AG10803 (cell line): ENCODE measurements at places on chromosomes 13 and 19.

GRCh38 chr13:32165796-32166195 is 134.2 kb downstream of the FRY start:
- peak; percentile 45 for DNase-seq

- peak; percentile 16 for DNase-seq
These were observed 483.2 kb downstream of the EFNB2 start for GRCh38 chr13:106052200-106052767.

GRCh38 chr19:29881386-29881785 is 60.7 kb upstream of the URI1 start:
- DNase-seq: peak; percentile 58

- no peak for DNase-seq
These were observed 5.9 kb upstream of the MATK start for GRCh38 chr19:3792114-3792513.

GRCh38 chr19:1747285-1748114 is 5.8 kb upstream of the ONECUT3 start:
- DNase-seq: peak; percentile 65

- DNase-seq: no peak
These were observed 126.8 kb downstream of the UQCRFS1 start for GRCh38 chr19:29086182-29086581.

- DNase-seq: no peak
These were observed 30.9 kb downstream of the SERP2 start for GRCh38 chr13:44404261-44405132.

- peak; percentile 43 for DNase-seq
These were observed 9.5 kb upstream of the URAD start for GRCh38 chr13:27997904-27998522.

DNA sequence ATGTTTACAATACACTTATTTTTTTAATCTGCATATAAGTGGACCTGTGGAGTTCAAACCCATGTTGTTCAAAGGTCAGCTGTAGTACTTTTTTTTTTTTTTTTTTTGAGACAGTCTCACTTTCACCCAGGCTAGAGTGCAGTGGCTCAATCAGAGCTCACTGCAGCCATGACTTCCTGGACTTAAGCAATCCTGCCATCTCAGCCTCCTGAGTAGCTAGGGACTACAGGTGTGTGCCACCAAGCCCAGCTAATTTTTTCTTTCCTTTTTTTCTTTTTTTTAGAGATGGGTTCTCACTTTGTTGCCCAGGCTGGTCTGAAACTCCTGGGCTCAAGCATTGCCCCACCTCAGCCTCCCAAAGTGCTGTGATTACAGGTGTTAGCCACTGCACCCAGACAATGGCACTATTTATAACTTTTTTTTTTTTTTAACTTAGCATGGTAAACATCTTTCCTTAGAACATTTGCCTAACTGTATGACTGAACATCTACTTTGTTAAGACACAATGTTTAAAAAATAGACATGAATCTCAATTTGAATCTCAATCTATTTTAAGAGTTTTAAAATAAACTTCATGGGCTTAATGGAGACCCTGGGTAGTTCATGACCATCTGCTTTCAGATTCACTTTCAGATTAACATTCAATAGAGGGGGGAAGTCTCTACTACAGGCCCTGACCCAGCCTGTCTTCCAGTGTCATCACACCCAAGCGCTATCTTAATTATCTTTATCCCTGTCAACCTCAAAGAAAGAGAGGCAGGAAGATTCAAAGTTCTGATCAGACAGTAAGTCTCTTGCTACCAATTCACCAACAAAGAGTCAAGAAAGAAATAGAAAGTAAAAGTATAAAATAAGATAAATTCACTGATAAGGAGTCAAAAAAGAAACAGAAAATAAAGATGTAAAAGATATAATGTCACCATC is 97.7 kb upstream of the DOCK9 start:
- DNase-seq: no peak

DNA sequence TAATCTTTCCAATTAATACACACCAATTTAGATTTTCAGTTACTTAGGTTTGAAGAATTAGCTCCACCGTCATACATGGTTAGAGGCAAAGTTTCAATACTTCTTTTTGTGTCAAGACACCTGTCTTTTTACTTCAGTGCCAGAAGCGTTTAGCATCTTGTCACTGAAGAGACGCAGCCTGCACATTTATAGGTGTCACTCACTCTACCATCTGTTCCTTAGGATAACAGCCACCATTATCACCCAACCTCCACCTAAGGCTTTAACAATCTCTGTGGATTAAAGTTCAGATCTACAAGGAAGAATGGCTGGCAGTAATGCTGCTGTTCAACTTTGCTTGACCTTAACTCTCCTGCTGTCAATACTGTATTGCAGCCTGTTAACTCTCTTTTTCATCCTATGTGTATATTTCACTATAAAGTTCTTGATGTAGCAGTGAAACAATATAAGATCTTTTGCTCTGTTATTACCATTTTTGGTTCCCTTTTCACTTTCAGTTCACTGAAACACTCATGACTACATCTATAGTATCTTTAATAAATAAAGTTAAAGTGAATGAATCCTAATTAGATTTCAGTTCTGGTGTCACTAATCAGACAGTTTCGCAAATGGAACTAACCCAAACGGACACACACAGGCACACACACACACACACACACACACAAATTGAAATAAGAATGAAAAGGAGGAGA is 435.6 kb downstream of the PCDH9 start:
- no peak for DNase-seq

- DNase-seq: no peak
These were observed 3.6 kb upstream of the TNFAIP8L1 start for GRCh38 chr19:4635754-4636116.

- peak; percentile 54 for DNase-seq
These were observed 183.5 kb downstream of the UQCRFS1 start for GRCh38 chr19:29029268-29029958.

DNA sequence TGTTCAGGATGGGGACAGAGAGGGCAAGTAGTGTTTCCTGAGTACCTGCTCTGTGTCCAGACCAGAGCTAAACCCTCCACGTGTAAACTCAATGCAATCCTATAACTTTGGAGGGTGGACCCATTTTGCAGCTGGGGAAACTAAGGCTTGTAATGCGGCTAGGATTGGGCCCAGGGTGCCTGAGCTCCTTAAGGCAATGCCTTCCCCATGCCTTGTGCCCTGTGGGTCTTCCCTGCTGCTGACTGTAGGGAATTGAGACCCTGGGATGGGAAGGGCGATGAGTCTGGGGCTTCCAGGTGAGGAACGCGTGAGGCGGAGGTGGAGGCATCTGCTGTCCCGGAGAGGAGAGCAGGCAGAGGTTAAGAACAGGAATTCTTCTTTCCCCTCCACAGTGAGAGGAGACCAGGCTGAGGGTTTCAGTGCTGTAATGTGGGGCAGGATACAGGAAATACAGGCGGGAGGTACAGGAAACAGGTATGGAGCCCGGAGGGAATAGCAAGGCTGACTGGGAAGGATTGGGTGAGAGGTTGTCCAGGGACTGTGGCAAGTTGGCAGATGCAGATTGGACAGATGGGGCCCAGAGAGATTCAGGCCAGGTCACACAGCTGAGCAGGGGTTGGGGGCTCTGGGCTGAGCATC is 19.2 kb downstream of the SLC27A1 start:
- no peak for DNase-seq

DNA sequence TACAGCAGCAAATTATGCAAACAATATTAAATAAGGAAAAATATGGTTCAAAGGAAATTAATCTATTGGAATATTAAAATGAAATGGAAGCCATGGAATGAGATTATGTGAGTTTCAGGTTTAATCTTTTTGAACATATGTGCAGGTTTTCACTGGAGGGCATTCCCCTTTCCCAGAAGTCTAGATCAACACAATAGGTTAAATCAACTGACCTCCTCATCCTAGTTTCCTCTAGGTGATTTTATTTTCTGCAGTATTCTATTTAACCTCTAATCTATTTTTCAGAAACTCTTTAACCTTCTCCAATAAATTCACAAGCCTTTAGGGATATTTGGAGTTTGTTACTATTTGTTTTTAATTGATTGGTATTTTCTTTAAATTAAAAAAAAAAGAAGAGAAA is 2657.6 kb upstream of the PCDH20 start:
- no peak for DNase-seq

GRCh38 chr19:18996351-18996750 is 37.0 kb downstream of the SUGP2 start:
- no peak for DNase-seq

DNA sequence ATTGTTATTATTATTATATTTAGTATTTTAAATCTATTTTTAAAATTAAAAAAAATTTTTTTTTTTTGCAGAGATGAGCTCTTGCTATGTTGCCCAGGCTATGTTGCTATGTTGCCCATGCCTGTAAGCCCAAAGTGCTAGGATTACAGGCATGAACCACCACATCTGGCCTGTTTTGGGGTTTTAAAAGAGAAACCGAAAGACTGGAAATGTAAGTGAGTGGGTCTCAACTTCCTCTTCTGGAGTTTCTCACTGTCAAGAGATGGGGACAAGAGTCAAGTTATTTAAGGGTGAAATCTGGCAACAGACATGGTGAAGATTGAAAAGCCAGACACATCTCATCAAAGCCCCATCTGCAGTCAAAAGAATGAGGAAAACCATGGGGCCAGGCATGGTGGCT is 4.2 kb upstream of the OR7G3 start:
- DNase-seq: no peak

DNA sequence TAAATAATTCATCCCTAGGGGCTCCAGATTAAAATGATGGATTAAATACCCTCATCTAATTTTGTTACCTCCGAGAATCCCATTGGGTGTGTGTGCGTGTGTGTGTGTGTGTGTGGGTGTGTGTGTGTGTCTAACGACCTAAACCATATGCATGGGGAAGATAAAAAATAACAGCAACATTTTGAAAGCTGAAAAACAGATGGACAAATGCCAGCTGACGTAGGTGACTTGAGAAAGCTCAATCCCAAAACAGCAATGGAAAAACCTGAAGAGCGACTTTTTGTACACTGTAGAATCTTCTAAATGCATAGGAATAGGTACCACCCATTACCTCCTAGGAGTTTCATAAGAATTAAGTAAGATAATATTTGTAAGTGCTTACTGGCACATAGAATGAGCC is 8.7 kb upstream of the RPL21 start:
- no peak for DNase-seq

DNA sequence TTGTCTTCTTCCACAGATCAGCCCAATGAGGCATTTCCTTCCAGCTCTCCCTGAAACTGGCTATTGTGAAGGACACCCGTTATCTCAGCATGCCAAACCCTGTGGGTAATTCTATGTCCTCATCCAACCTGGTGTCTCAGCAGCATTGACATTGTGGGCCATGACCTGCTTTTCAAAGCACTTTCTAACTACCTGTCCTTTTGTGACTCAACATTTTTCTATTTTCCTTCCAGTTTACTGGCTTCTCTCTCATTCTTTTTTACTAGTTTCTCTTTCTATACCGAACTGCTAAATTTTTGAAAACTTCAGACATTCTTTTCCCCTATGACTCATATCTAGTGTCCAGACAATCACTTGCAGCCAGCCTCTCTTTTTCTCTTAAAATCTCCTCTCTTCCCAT is 136.4 kb upstream of the HTR2A start:
- peak; percentile 48 for DNase-seq

- peak; percentile 71 for DNase-seq
These were observed 8.4 kb downstream of the ZNF808 start for GRCh38 chr19:52535771-52536447.

DNA sequence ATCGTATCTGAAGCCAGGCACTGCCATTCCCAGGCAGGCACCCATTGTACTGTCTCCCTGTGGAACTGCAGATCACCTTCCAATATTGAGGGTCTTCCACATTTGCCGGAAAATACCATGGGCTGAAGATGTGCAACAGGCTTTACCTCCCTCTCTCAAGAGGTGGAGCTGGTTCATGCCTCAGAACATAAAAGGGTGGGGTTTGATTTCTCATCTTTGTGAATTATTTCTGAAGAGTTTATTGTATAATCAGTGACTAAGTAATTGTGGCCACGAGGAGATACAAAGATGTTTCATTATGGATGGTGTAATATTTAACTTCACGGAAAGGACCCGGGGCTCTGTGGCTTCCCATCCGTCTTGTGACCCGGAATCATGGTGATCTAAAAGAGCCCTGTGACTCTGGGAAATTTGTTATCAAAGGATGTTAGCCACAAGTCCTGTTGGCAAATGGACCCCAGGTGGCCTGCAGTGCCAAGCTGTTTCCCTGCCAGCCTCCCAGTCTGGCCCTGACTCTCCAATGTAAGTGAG is 230.5 kb downstream of the LACC1 start:
- no peak for DNase-seq

GRCh38 chr13:51913421-51914136 is 51.8 kb downstream of the CCDC70 start:
- no peak for DNase-seq

- peak; percentile 46 for DNase-seq
These were observed 14.8 kb downstream of the CEBPG start for GRCh38 chr19:33388231-33388724.

GRCh38 chr19:7349231-7349591 is 474 bp downstream of the ARHGEF18 start:
- no peak for DNase-seq

DNA sequence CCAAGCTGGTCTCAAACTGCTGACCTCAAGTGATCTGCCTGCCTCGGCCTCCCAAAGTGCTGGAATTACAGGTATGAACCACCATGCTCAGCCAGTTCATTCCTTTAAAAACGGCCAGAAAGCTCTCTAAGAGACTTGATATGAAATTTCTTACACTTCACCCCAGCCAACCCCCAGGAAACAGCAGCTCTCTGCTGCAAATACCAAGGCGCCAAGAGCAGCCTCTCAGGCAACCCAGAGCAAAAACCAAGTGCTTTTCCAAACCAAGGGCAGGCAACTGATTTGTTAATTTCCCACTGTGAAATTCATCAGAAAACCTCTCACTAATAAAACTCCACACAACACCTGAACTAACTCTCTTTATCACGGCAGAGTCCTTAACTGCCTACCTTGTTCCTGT is 44.9 kb downstream of the LATS2 start:
- DNase-seq: no peak

DNA sequence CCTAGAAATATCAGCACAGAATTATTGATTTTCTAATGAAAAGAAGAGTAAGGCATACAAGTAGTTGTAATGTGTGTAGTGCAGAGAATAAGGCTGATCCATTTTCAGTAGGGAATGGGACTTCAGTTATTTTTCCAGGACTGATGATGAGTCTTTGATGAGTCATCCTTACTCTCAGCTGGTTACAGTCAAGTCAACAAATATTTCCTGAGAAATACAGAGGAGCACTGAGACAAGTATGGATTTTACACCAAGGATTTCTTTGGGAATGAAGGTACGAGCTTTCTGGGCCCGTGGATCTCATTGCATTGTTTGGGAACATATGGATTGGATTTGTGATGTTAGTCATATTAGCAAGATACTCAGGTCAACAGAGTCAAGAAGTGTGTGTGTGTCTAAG is 502.7 kb downstream of the FGF9 start:
- peak; percentile 66 for DNase-seq

GRCh38 chr19:28667348-28667977 is 545.5 kb downstream of the UQCRFS1 start:
- no peak for DNase-seq

- DNase-seq: no peak
These were observed 6.7 kb downstream of the ZNF708 start for GRCh38 chr19:21322528-21322927.

- no peak for DNase-seq
These were observed 4.6 kb downstream of the KLK1 start for GRCh38 chr19:50818859-50819472.
